Left lobe of liver (tissue), 2 donors: ENCODE measurements at places on chromosomes 3 and 15.

GRCh38 chr3:171840811-171841619 is 2.1 kb upstream of the TMEM212 start:
- no peak for DNase-seq

- DNase-seq = no peak
Observed at GRCh38 chr3:14334136-14334535, 68.3 kb upstream of the SLC6A6 start.

DNA sequence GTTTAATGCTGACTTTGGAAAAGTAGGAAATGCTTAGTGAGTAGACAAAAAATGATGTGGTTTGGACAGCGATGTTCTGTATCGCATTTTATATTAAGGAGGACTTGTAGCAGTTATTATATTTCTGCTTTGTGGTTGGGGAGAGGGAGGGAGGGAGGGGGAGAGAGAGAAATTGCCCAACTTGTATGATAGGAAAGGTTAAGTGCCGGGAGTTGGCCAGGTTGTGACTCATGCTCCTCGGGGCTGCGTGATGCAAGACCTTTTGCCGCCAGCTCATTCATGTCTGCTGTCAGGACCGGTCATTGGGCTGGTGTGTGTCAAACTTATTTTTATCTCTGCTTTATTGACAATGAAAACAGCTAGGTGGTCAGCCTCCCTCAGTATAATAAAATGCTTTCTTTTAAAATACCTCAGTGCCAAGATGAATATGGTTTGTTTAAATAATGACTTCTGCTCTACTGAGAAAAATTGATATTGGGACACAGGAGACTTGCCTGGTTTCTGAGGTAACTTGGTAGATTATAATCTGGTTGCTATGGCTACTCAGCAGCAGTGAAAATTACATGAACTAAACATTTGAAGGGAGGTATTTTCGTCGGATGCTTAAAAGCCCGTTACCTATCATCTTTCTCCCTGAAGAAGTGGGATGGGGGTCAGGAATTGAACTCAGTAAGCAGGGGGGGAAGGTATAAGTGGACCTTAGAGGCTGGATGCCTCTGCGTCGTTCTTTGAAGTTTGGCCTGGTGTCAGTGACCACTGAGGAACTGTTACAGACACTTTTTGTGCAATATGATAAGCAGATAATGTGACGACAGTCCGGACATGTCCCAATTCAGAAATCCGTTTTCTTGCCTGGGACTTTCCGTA is 90.7 kb downstream of the FNDC3B start:
- DNase-seq = peak; percentile 88

- no peak for DNase-seq
Observed at GRCh38 chr15:76439542-76439941, 103.0 kb downstream of the ISL2 start.

- no peak for DNase-seq
Observed at GRCh38 chr15:75171408-75171807, 30.3 kb upstream of the C15orf39 start.

DNA sequence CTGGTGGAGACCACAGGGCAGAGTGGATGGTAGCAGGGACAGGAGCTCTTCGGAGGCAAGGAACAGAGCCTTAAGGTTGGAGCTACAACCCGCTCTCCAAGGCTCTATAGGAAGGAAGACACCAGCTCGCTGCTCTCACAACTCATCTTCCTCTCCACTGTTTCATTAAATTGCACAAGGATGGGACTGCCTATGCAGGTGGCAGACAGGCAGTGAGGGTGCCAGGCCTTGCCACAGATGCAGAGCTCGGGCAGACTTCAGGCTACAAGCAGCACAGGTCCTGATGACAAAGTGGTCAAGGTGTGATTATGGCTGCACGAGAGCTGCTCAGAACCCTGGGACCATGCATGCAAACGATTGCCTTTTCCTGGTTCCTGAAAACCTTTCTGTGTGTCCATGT is 144.6 kb downstream of the FOXP1 start:
- no peak for DNase-seq

DNA sequence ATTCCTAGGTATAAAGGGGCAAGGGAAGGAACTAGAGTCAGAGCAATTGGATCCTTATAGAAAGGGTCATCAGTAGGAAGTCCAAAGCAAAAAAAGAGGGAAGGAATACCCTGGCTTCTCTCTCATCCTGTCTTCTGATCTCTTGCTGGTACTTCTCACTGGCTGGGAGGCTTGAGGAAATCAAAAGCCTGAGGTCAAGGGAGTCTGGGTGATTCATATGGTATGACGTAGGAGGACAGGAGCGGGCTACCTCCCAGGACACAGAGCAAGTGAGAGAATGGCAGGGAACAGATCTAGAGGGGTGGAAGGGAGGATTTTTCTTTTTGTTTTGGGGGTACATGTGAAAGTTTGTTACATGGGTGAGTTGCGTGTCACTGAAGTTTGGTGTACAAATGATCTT is 76.0 kb downstream of the CFAP20DC start:
- no peak for DNase-seq

DNA sequence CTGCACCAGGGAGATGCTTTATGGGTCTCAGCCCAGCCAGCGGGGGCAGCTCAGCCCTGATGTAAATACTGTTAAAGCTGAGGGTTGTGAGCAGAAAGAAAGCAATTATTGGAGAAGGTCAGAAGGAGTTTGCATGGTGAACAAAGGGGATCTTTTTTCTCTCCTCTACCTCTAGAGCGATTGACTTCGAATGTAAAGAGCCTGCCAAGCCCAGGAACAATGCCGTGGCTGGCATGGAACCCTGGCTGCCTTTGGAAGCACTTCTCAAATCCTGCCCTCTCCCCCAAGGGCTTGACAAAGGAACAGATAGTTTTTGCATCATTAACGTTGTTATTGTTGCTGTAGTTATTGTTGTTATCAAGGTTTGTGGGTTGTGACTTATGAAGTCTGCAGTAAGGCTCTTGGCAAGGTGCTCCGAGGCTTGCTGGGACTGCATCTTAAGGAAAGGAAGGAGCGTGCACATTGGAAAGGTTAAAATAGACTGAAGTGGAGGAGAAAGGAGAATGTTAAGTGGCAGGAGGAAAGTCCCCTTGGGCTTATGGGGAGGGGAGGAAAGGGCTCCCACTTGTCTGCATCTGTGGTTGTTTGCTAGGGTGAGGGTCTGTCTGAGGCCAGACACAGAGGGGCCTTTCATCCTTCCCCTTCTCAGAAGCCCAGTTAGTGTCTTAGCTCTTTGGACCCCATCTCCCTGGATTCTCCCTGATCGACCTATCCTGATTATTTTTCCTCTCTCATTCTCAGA is 16.7 kb downstream of the PDIA5 start:
- no peak for DNase-seq

GRCh38 chr3:56673781-56674457 is 9.1 kb downstream of the TASOR start:
- no peak for DNase-seq

- no peak for DNase-seq
Observed at GRCh38 chr3:100953103-100953502, 40.1 kb downstream of the ABI3BP start.

DNA sequence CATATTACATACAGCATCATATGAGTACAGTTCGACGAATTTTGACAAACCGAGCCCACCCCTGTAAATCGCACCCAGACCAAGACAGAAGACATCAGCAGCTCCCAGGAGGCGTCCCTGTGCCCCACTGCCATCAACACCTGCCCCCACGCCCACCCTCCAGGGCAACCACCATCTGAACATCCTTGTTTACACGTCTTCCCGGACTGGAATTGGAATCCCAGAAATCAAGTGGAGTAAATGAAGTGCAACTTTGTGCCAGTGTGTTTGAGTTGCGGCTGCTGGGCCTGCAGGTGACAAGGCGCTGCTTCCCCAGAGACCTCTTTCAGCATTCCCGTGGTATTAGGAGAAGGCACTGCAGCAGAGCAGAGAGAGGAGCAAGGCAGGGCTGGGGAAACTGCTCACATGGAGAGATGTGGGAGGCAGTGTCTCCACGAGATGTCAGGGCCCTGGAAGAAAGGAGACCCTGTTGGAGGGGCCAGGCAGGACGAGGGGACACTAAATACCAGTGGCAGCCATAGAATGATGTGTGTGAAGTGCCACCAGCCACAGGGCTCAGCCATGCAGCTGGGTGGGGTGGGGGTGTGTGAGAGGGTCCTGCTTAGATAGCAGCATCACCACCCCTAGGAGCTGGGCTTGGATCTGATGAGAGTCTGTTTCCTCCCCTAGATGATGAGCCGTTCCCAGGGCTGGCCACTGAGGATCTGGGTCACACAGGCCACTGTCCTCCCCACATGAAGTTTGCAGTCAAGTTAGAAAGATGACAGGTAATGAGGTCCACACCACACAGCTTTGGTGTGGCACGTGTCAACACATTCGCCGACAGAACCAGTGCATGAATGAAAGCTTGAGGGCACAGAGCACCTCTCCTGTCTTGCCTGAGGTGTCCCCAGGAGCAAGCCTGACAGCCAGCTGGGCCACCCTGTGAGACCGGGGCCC is 33.4 kb upstream of the PCSK6 start:
- no peak for DNase-seq

GRCh38 chr3:71074423-71074822 is 509.1 kb downstream of the FOXP1 start:
- DNase-seq = no peak

- no peak for DNase-seq
Observed at GRCh38 chr15:70053001-70053715, 44.6 kb downstream of the TLE3 start.
